Hepatic stellate cell (primary cell): ENCODE measurements at places on chromosomes 3 and 15.

DNA sequence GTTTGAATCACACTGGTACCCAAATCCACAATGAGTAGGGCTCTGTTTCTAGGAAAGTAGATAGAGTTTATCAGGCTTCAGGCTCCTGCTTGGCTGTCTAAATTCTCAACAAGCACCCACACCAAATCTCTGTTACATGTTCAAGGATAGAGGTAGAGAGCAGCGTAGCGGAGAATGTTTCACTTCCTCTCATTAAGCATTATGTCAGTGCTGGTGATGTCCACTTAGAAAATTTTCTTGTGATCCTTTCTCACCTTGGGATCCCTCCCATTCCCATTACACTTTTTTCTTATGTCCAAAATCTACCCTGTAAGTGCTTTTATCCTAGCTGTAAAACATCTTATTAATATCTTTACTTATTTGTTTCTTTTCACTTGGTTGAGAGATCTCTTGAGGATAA, 34.7 kb upstream of the GCSAM start:
- no peak for DNase-seq

- DNase-seq: no peak
Observed at GRCh38 chr15:90138071-90138833, 36.0 kb upstream of the IDH2 start.

- no peak for DNase-seq
Observed at GRCh38 chr3:149010504-149010951, 19.2 kb downstream of the GYG1 start.

DNA sequence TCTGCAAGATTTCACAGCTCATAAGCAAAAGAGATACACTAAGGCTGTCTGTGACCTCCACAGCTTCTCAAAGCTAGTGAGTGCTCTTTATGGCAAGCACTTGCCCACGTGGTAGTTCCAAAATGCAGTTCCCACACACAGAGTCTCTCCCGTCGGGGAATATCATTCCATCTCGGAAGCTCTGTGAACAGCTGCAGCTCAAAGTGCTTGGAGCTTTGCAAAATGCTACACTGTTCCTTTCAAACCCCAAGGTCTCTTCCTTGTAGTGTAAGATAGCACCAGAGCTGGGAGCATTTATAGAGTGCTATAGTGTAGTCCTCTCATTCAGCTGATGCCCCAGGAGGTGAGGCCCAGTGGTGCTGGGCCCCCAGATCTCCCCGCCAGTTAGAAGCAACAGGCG, 36.1 kb downstream of the ST6GAL1 start:
- DNase-seq: no peak

- no peak for DNase-seq
Observed at GRCh38 chr3:160232014-160232413, 6.8 kb downstream of the C3orf80 start.

- peak; percentile 65 for DNase-seq
Observed at GRCh38 chr15:37586011-37586583, 348.3 kb upstream of the TMCO5A start.

- DNase-seq: peak; percentile 9
Observed at GRCh38 chr3:148309390-148310035, 388.2 kb upstream of the AGTR1 start.

DNA sequence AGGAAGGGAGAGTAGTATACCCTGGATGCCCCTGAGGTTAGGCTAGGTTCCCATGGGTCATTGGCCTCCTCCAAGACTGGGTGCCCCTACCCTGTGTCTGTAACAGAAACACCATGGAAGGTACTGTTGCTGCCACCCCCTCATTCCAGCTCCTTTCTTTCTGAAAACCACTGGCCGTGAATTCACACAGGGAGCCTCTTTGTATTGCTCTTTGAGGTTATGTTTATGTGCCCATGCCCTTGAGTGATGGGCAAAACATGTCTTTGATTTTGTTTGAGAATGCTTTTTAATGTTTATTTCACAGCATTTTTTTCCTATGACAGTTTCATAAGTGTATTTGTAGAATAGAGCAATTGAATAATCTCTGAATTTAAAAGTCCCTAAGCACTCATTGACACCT, 79.7 kb downstream of the RARB start:
- no peak for DNase-seq

GRCh38 chr3:180827171-180827570, 85.3 kb upstream of the FXR1 start:
- DNase-seq: no peak

DNA sequence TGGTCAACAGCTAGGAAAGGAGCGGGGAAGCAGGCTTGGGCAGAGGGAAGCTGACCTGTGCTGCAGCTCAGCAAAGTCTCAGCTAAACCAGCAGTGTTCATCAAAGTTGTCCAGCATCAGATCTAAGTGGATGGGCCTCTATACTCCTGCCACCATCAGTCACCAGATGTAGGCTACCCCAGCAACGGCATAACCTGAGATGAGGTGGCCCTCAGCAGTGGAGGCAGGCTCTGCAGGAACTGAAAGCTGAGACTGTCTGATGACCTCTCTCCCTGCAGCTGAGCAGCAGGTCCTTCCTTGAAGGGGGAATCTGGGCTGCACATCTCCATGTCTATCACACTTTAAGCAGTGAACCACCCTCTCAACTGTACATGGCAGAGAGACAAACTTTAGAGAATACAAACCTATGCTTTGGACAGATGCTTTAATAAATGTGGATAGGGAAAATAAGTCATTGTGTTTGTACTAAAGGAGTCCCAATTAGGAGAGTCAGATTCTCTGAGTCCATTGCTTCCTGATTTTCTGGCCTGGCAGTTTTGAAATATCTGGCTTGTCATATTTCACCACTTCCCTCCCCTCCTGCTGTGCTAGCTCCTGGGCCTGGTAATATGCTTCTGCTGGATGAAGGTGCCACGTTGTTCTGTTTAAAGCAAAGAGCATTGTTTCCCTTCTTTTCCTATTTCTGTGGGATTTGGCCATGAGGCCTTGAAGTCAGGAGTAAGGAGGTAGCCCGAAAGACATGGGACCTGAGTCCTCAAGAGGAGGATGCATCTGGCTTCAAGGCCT, 11.1 kb upstream of the PSTPIP1 start:
- no peak for DNase-seq

GRCh38 chr15:39411102-39411989, 169.5 kb upstream of the THBS1 start:
- DNase-seq: no peak

GRCh38 chr3:20316238-20316637, 130.2 kb upstream of the SGO1 start:
- no peak for DNase-seq

DNA sequence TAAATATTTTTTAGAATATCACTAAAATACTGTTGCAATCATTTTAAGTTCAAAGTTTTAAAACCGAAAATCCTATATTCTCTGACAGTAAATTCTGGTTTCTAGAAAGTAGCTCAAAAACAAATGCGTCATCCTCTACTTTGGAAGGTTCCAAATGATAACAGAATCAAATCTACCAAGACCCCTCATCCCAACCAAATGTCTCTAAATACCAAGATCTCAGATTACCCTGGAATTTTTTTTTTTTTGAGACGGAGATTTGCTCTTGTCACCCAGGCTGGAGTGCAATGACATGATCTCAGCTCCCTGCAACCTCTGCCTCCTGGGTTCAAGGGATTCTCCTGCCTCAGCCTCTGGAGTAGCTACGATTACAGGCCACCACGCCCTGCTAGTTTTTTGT, 16.8 kb downstream of the TBL1XR1 start:
- DNase-seq: no peak

DNA sequence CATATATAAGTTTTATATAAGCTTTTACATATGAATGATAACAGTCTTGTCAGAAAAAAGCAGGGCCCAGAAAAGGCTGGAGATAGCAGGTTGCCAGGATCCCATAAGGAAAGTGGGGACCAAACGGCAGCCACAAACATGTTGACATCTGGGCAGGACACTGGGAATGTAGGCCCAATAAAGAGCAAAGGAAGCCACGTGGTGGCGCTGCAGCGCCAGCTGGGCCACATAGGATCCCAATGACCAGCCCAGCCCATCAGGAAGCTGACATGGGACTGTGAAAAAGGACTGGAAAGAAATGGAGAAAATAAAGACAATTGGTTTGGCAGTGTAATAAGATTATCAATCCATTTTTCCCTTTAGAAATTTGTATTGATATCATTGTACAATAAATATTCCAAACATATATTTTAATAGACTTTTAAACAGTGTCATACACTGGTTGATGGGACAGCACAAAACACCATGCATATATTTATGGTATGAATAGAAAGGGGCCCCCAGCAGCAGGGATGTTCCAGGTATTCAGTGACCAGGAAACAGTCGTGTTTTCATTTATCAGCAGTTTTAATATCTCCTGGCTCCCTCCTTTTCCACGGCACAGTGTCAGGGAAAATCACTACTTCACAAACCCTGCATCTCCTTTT, 89.0 kb upstream of the STRIT1 start:
- peak; percentile 30 for DNase-seq

GRCh38 chr3:64642327-64643151, 45.3 kb downstream of the ADAMTS9 start:
- DNase-seq: no peak

- peak; percentile 72 for DNase-seq
Observed at GRCh38 chr15:88375234-88375927, 91.8 kb downstream of the MRPL46 start.

DNA sequence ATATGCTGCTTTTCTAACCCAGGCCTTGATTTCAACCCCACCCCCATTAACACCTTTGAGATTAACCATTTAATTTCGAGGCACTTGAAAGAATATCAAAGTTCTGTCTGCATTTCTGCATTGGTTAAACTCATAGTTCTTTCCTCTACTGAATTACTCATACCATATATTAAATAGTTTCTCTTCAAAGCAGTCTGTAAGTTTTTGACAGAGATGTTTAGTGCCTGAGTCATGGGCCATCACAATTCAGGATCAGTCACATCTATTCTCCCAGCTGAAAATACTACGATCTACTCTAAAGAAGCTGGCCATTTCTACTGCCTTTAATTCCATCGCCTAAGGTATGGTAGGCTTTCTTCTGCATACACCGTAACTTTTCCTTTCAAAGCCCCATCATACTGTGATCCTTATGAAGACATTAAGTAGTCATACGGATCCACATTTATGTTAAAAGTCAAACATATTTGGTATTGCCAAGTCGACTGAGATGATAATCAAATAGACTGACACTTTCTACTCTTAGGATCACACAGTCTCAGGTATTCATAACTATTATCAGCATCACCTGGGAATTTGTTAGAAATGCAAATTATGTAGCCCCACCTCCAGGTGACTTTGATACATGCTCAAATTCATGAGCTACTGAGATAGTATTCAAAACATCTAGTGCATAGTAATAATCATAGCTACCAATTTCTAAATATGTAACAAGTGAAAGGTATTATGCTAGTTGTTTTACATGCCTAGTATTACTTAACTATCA, 489.4 kb upstream of the IL12A start:
- DNase-seq: peak; percentile 18

DNA sequence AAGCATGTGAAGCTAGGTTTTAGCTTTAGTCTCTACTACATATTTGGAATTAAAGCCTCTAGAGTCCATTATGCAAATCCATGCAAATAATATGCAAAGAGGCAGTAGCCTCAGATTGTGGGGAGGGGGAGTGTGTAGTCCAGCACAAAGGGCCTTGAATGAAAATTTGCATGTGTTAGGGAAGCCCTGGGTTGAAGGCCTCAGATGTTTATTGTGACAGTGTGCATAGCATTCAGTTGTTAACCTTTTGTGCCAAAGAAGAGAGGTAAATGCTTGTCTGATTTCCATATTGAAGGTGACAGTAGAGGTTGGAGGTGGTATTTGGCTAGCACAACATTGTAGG, 24.5 kb upstream of the BFSP2 start:
- DNase-seq: no peak

DNA sequence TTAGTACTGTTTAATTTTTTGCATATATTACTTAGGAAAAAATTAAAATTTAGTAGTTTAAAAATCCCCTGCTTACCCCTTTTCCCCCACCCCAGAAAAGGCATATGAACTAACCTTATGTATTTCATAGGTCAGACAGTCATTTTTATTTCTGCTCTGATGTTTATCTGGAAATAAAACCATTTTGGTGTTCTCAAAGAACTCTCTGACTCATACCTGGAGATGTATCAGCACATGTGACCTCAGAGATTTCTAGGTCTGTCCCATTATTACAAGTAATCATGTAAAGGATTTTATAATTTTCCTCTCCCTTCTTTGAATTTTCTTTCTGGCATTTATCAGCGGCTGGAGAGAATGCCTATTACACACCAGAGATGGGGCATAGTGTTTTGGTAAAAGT, 14.1 kb upstream of the CCR8 start:
- DNase-seq: no peak

DNA sequence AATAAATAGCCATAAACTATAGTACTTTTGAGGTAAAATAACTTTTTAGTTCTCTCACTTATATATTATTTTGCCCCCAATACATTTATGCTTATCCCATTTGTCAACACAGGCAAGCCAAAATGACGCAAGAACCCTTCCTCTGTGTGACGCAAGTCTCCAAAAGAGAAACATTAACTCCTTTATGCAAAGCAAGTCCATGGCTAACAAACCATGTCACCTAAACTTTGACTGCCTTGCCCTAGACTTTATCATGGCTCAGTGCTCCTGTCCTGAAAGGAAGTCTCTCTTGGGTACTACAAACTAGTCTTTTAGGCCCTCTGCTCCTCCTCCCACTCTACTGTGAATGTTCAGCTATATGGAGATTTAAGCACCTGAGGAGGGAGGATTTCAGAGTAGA, 230.5 kb downstream of the UNC13C start:
- DNase-seq: no peak

DNA sequence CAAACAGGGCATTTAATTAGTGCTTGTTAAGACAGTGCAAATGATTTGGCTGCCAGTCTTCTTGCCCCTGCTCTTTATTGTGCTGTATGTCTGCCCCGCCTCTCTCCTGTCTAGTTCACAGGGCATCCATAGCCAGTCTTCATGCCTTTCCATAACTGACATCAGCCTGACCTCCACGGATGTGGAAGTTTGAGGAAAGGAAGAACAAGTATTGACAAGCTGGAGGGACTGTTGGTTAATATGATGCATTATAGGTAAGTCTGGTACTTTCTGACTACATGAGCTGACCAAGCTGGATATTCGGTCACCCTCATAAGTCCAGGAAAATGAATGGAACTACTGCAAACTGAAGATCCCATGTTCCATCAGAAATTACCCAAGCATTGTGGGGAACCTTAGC, 325.9 kb downstream of the TIGIT start:
- no peak for DNase-seq

GRCh38 chr15:94023531-94023930, 207.8 kb upstream of the MCTP2 start:
- no peak for DNase-seq

DNA sequence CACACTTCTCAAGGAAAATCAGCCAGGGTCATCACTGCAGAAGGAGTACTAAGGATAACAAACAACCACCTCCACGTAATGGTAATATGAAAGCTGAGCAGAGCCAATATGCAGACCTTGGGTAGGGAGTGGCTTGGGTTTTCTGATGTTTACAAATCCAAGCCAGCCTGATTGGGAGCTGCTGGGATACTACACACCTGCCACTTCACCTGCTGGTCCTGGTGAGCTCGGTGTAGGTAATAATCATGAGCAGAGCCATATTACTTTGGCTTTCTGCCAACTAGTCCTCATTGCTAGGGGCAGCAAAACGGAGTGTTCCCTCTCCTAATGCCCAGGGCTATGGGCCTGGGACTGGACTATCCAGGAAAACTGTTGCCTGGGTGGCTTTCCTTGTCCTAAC, 433.5 kb upstream of the PPP2R3A start:
- no peak for DNase-seq

- DNase-seq: no peak
Observed at GRCh38 chr3:3141939-3142338, 15.2 kb downstream of the TRNT1 start.

- no peak for DNase-seq
Observed at GRCh38 chr3:66215106-66215505, 5.7 kb upstream of the SLC25A26 start.
